Activated CD4-positive, alpha-beta T cell treated with anti-CD3 and anti-CD28 coated beads, Interleukin-2, amount 10 ng/mL, durations not matched to agents 24 days and 14 days (primary cell): ENCODE measurements at places on chromosomes 11 and 22. TPM values are rescaled to one million over a fixed set of nuclear protein-coding genes. Genes with fewer than 3 reads are reported as not detected.

The CADM1 gene
- total RNA-seq = 0.26 and 0.72 TPM in 2 replicates

The P2RX6 gene
- not detected in 2 replicates for total RNA-seq

The TESMIN gene
- 1.4 and 1.6 TPM in 2 replicates for total RNA-seq

The MGAT3 gene
- total RNA-seq = 0.90 and 1.9 TPM in 2 replicates

The C22orf39 gene
- total RNA-seq = 25.7 and 28.5 TPM in 2 replicates

GRCh38 chr11:96293109-96293508, 49.9 kb downstream of the MAML2 start:
- DNase-seq = no peak

DNA sequence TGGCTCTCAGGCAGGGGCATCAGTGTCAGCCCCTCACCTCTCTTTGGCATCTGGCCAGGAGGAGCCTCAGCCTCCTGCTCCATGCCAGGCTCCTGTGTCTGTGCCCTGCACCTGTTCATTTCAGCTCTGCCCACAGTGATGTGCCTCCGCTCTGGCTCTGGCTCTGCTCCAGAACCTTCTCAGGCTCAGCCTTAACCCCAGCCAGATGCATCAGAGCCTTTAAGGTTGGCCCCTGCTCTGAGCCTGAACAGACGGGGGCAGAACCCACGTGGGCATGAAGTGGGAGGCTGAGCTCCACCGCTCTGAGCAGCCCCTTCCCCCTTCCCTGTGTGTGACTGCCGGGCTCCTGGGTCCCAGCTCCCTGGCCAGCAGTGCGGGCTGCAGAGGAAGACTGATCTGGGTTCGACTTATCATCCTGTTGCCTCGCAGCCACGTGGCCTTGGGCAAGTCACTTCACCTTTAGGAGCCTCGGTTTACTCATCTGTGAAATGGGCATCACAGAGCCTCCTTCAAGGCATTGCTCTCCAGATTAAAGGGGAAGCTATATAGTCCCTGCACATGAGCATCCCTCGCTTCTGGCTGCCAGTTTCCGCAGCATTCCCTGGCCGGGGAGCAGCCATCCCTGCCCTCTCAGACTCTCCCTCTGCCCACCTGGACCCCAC, 44.7 kb upstream of the RTL6 start:
- DNase-seq = no peak

GRCh38 chr22:40534379-40535188, 101.9 kb downstream of the MRTFA start:
- no peak for DNase-seq

DNA sequence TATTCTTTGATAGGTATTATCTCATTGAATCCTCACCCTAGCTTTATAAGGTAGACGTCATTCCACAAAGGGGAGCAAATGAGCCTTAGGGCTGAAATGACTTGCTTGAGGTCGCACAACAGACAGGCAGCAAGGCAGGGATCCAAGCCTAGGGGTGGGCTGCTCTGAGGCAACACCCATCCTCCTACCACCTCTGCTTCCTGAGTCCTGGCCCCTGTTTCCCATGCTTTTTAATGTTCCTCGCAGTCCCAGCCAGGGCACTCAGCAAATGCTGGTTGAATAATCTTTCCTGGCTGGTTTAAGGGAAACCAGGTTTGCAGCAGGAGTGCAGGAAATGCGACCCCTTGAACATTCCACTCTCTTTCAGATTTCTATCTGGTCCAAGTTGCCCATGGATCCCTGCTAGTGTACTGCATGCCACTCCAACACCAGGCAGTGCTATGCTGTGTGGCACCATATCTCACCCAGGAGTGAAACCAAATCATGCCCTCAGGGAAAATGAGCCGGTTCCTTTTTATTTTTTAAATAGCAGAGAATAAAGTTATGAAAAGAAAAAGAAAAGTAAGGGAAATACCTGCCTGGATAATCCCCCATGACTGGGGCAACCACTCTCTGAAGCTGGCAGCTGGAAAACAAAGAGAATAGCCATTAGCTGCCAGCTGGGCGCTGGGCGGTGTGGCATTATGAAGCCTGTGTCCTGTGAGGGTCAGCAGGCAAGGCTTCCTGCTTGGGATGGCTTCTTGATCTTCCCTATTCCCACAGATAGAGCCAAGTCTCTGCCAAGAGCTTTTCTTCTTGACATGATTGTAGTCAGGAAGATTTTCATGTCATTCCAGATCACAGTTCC, 21.8 kb downstream of the MICAL2 start:
- DNase-seq = no peak

DNA sequence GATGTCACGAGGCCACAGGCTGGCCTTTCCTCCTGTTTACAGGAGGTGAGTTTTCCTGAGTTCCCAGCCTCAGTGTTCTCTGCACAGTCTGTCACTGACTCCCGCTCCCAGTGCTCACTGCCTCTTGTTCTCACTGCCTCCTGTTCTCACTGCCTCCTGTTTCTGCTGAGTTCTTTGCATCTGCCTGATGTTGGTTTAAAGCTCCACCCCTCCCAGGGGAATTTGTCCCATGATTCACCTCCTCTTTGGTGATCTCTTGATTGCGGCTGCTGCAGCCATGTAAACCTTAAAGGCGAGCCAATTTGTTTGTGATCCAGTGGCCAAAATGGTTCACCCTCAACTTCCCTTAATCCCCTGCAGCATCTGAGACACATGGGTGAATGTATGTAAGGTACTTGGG, 6.0 kb upstream of the TUBA8 start:
- DNase-seq = no peak

GRCh38 chr22:28819253-28820096, 19.1 kb upstream of the XBP1 start:
- DNase-seq = no peak

- DNase-seq = no peak
Measured at GRCh38 chr11:87604350-87604749, 566.6 kb downstream of the TMEM135 start.

DNA sequence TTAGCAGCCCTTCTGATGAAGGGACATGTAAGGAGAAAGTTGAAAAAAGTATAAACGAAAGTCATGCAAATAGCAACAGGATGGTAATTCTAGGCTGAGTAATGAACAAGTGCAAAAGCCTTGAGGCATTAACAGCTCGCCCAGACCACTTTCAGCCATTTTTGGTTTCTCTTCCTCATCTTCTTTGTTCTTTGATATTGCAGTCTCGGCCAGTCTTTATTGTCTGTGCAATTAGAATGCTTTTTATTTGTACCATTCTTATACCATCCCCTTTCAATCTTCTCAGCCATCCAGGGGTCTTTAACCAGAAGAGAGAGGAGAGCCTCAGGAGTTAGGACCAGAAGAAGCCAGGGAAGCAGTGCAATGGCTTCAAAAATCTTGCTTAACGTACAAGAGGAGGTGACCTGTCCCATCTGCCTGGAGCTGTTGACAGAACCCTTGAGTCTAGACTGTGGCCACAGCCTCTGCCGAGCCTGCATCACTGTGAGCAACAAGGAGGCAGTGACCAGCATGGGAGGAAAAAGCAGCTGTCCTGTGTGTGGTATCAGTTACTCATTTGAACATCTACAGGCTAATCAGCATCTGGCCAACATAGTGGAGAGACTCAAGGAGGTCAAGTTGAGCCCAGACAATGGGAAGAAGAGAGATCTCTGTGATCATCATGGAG, 7.3 kb downstream of the TRIM34 start:
- no peak for DNase-seq

DNA sequence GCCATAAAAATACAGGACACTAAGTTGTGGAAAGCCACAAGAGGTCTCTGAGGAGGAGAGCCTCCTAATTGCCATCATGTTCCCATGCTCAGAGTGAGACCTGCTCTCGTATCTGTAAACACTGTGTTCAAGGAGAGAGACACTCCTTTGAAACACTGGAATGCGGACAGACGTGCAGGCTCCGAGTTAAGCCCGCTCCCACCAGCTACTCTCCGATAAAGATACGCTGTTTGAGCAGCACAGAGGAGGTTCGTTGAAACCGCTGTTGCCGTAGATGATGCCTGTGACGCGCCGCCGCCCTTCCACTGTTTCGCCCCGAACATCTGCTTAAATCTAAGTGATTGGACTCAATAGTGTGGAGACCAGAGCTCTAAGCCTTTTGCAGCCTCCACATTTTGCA, 25.1 kb downstream of the NUP50 start:
- DNase-seq = no peak

DNA sequence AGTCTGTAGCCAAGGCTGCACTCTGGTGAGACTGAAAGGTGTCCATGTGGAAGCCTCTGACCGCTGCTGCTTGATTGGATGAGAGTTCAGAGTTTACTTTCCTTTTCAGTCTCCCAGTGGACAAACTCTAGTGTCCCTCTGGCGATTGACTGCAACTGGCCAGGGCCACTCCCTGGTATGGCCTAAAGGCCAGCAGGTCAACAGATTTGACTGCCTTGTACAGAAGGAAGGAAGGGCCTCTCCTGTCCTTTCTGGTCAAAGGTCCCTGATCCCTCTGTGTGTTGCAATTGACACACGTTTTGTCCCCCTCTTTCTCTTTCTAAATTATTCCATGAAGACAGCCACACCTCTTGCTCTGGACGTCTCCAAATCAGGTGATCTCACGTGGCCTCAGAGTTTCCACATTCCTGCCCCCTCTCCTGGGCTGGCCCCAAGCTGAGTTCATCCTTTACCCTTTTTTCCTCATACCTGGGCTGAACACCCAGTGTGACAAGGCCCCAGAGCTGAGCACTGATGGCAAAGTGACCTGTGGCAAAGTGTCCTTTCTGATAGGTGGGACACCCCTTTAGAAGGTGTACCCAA, 18.7 kb upstream of the FBLN1 start:
- no peak for DNase-seq
